Neural crest cell (in vitro differentiated cells): ENCODE measurements at places on chromosomes 6 and 20.

DNA sequence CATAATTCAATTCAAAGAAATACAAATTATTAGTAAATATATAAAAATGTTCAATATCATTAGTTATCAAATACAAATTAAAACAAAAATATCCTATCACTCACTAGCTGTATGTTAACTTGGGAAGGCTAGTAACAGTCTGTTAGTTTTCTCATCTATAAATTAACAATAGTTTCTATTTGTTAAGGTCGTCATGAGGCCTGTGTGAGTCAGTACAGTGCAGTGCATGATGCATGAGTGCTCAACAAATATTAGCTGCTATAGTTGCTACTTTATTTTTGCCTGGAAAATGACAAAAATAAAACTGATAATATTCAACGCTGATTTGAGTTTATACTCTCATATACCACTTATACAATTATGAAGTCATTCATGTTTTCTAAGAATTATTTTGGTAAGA lies 401.6 kb upstream of the RUNX2 start:
- no peak for DNase-seq

- DNase-seq: no peak
Observed at GRCh38 chr6:90701926-90702325, 115.1 kb upstream of the MAP3K7 start.

DNA sequence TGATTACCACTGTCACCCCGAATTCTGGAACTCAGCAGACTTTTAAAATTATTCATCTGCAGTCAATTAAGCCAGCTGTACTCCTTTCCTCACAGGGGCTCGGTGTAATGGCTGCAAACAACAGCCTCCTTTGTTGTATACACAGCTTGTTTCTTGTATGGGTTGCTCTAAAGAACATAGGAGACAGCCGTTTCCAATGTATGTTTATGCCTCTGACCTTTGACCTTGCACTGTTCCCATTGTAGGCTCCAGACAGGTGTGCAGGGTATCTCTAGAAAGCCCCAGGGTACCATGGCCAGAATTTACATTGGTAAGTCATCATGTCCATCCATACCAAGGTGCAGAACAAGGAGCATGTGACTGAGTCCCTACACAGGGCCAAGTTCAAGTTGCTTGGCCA lies 11.5 kb upstream of the TENT5A start:
- no peak for DNase-seq

DNA sequence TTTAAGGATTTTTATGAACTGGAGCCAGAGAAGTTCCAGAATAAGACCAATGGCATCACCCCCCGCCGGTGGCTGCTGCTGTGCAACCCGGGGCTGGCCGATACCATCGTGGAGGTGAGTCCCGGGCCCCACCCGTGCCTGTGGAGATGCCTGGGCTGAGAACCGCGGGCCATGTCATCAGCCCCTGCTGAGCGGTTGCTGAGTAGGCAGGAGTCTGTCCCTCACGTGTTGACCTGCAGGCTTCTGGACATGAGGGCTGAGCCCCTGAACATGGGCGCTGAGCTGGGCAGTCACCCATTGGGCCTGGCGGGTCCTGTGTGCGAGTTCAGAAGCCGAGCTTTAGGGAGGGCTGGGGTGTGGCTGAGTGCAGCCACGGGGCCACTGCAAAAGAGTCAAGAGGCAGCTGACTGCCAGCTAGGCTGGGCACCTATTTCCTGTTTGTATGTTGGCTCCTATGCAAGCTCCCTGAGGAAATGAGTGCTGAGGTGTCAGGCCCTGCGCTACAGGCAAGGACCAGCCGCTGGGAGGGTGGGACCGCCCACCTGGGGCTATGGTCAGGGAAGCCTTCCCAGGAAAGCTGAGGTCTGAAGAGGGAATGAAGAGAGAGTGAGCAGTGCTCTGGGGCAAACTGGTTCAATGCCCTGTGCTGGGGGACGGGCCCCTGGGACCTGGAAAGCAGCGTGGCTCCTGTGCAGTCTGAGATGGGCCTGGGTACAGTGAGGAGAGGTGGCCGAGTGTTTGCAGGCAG lies 34.3 kb downstream of the PYGB start:
- no peak for DNase-seq
